Activated CD4-positive, CD25-positive, alpha-beta regulatory T cell (primary cell): ENCODE measurements at places on chromosomes 11 and 22.

DNA sequence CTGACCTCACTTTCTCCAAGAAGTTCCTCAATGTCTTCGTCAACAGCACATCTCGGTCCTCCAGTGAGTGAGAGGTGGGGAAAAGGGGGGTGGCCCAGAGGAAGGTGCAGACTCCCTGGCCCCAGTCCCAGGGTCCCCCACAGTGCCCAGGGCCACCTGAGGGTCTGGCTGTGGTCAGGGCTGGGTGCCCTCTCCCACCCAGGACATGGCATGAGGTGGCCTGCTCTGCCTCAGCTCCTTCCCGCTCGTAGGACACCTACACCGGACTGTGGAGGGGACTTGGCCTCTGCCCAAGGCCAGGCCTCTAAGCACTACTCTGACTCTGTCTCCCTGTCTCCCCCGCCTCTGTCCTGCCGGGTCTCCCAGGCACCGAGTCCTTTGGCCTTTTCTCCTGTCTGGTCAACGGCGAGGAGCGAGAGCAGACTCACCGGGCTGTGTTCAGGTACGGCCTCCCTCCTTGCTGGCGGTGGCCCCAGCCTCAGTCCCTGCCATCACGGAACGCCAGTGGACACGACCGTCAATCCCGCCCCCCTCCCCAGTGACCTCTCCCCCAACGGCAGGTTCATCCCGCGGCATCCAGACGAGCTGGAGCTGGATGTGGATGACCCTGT lies 4.5 kb downstream of the MAPK8IP2 start:
- no peak for DNase-seq

DNA sequence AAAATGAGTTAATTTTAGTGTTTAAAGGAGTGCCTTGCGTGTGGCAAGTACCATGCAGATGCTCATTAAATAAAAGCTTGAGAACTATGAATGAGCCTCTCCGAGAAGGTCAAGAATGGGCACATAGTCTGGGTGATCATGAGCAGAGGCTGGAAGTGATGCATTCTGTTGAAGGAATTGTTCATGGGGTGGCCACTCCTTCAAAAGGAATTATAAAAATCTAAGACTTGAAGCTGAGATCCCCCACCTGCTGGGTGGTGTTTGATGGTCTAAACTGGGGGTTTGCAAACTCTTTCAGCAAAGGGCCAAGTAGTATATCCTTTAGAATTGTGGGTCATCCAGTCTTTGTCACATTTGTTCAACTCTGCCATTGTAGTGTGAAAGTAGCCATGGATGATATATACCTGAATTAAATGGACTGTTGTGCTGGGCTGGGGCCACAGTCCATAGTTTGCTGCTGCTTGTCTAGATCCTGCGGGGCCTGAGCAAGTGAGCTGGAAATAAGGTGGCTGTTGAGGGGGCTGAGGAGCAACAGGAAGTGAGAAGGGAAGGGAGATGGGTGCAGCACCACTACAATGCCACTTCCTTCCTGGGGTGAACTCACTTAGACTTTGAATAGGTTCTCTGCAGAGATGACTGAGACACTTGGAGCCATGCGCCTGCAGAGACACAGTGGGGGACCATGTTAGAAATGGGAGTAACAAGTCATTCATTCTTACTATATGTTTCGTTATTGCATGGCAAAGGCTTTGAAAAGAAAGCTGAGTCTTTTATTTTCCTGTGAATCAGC lies 179.0 kb downstream of the SNX19 start:
- DNase-seq: no peak

- DNase-seq: no peak
These were observed 37.1 kb upstream of the MMP12 start for GRCh38 chr11:102911758-102912481.

DNA sequence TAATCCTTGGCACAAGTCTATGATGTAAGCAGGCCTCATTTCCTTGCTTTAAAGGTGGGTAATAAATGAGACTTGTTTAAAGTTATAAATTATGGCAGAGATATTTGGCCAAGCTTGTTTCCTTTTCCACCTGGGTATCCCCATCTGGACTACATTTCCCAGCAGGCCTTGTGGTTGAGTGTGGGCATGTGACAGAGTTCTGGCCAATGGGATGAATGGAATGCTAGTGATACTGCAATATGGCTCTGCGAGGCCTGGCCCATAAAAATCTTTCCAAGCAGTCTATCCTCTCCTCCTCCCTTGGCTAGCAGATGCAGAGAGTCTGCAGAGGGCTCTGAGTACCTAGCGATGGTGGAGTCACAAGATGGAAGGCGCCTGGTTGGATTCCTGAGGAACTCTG lies 102.5 kb downstream of the TIMP3 start:
- DNase-seq: no peak

GRCh38 chr11:63445118-63445517 lies 45.8 kb downstream of the PLAAT5 start:
- no peak for DNase-seq

- no peak for DNase-seq
These were observed 686.9 kb downstream of the FAM181B start for GRCh38 chr11:82046778-82047177.

GRCh38 chr11:61793083-61793828 lies 545 bp downstream of the FEN1 start:
- DNase-seq: no peak

DNA sequence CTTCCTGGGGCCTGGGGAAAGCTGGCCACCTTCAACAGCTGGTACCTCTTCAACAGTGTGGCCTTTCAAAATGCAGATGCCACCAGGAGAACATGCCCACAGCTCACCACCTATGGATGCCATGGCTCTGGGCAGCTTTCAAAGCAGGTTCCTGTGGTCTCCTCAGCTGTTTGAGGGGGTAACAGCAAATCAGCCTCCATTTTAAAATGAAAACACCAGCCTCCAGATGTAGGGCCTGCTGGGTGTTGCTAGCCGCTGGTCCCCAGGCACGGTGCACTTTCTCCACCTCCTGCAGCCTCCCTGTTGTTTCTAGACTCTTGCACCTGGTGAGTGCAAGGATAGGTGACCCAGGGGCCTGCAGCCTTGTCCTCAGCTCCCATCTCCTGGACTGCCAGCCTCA lies 10.0 kb downstream of the CDPF1 start:
- DNase-seq: no peak

- DNase-seq: no peak
These were observed 20.0 kb downstream of the POLR3H start for GRCh38 chr22:41524251-41524661.

DNA sequence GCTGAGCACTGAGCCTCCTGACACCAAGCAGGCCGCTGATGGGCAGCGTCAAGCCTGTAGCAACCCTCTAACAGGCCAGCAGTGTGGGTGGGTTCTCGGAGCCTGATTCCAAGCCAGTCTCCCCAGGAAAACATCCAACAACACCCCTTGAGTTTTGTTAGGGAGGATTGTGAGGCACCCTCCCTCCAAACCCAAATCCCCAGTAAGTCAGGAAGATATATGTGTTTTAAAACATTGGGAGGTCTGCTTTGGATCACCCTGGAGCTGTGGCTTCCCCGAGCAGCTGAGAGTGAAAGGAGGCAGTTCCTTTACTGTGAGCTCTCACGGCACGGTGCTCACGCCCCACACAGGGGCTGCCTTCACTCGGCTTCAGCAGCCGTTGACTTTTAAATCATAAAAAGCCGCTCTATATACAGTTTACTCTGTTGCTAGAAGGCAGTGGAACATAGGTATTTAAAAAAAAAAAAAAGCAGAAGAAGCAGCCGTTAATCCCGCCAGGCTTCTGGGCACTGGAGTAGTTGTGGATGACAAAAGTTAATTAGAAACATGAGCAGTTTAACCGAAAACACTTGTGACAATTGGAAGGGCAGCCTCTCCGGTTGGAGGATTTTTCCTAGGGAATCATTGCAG lies 218.6 kb downstream of the NAV2 start:
- DNase-seq: no peak

DNA sequence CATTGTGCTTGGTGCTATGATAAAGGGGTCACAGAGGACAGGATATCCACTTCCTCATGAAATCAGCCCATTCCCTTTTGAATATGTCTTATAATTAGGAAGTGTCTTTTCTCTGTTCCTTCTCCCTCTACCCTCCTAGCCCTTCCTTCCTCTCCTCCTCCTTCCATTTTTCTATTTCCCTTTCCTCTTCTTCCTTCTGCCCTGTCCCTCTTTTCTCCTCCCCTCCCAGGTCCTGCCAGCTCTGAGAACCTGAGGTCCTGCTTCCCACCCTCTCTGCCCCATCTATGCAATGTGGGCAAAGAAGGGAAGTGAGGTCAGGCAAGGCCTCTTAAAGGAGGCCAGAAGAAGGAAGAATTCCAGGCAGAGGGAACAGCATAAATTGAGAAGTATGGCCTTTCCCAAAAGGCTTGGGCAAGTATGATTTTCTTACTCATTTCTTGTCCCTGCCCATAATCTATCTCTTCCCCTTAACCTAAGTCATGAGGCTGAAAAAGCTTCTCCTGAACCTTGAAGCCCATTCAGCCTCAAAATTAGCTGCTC lies 7.7 kb upstream of the UBASH3B start:
- DNase-seq: no peak

DNA sequence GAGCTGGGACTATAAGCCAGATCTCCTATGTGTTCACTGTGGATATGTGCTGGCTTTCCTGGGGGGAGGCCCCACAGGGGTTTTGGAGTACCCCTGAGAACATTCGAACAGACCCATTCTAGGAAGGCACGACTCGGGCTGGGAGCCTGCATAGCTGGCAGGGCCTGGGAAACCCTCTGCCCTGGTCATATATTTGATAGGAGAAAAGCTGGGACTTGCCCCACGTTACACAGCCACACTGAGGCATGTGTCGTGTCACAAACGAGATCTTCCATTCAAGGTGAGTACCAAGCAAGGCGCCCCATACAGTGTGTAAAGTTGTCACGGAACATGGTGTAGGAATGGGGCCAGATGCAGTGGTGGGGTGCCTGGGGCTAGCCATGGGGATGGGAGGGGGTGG lies 11.2 kb downstream of the MYO7A start:
- DNase-seq: no peak

GRCh38 chr11:117468888-117469287 lies 141.2 kb downstream of the CEP164 start:
- no peak for DNase-seq

DNA sequence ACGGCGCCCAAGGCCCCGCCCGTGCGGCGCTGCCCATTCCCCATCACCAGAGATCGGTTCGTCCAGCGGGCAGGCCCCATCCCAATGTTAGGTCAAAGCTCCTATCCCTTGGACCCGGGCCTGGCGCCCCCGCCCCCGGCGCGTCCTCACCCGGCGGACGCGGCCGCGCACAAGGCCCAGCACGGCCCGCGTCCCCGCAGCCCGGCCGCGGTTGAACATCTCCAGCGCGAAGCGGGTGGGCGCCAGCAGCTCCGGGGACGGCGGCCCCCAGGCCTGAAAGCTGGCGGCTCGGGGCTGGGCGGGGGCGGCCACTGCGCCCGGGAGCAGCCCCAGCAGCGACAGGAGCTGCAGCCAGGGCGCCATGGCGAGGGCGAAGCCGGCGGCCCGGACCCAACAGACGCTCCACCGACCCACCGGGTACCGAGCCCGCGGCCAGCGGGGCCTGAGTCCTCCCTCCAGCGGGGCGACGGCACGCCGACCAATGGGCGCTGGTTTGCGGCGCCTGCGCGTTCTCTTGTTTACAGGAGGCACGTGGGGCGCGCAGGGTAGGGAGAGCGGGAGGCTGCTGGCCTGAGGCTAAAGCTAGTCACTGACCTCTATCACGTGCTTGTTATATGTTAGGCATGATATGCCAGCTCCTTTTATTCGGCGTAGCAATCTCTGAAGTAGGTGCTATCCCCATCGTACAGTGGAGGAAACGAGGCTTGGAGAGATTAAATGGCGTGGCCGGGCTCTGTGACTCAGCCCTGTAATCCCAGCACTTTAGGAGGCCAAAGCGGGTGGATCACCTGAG lies at the start of gene CTSF:
Gene CTSF, minus strand, starts transcription at position 483 of the 793 bp plus-strand sequence. Its CDS starts 120 bp downstream, at position 363.
- DNase-seq: peak; percentile 33

- no peak for DNase-seq
These were observed 79.6 kb downstream of the GRK3 start for GRCh38 chr22:25644122-25644521.

- DNase-seq: no peak
These were observed 17.6 kb upstream of the RIC3 start for GRCh38 chr11:8186429-8186828.

DNA sequence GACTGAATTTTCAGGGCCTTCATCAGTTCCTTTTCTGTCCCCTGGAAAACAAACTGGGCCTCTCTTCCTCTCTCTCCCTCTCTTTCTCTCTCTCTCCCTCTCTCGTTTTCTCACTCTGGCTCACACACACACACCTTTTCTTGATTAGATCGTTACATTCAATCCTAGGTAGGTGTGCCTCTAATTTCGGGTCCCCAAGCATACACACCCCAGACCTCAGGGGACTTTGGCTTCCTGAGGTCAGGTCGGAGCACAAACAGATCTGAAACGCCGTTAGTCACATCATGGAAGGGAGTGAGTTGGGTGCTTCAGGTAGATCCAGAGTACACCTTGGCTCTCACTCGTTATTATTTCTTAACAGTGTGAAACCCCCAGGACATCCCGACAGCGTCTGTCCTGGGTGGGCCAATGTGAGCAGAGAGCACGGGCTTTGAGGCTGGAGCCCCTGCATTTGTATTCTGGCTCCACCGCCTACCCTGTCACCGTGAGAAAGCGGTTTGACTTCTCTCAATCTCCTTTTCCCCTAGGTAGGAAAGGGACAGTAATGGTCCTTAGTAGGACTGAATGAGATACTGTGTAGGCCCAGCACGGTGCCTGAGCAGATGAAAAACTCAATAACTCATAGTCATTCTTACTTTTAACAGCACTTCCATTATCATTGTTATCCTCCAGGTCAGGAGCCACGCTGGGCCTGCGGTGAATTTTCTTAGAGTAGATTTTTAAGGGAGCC lies 37.3 kb upstream of the POU2AF1 start:
- no peak for DNase-seq

GRCh38 chr11:82577246-82577645 lies 156.4 kb downstream of the FAM181B start:
- no peak for DNase-seq

DNA sequence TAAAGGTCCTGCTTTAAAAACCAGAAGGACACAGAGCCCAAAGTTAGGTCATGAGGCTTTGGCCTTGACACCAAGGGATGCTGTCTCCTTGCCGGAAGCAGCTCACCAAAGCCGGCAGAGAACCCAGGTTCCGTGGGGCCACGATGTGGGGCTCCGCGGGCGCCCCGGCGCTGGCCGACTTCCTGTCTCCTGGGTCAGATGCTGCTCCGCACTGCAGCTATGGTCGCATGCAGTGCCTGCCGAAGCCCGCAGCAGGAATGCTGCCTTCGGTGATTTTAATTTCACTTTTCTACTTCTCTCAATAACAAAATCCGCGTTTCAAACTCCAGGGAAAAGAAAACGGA lies 454 bp upstream of the OTUB1 start:
- peak; percentile 27 for DNase-seq

- no peak for DNase-seq
These were observed 19.0 kb upstream of the TP53AIP1 start for GRCh38 chr11:128961645-128962044.

GRCh38 chr11:645536-645935 lies 8.5 kb downstream of the DRD4 start:
- no peak for DNase-seq

DNA sequence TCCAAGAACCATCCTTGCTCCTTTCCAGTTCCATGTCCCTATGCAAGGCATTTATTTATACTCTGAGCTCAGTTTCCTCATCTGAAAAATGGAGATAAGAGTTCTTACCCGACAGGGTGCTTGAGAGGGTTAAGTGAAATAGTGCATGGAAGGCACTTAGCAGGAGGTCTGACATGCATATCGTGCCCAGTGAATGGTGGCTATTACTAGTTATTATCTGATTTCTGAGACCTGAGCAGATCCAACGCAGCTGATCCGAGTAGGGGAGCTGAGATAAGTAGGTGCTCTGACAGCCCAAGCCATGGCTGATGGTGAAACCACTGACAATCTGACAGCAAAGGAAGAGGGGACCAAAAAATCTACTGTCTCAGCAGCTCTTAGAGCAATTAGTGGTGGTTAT lies 24.9 kb downstream of the NAV2 start:
- no peak for DNase-seq

- no peak for DNase-seq
These were observed 60.9 kb downstream of the SYT13 start for GRCh38 chr11:45225277-45225676.
